Body of pancreas (tissue), 4 donors: ENCODE measurements at places on chromosomes 2 and 18.

- peak; percentile 30 for DNase-seq
These were observed 1.2 kb downstream of the ANKMY1 start for GRCh38 chr2:240556553-240557100.

GRCh38 chr2:237427769-237428506 is 14.0 kb upstream of the COL6A3 start:
- no peak for DNase-seq

DNA sequence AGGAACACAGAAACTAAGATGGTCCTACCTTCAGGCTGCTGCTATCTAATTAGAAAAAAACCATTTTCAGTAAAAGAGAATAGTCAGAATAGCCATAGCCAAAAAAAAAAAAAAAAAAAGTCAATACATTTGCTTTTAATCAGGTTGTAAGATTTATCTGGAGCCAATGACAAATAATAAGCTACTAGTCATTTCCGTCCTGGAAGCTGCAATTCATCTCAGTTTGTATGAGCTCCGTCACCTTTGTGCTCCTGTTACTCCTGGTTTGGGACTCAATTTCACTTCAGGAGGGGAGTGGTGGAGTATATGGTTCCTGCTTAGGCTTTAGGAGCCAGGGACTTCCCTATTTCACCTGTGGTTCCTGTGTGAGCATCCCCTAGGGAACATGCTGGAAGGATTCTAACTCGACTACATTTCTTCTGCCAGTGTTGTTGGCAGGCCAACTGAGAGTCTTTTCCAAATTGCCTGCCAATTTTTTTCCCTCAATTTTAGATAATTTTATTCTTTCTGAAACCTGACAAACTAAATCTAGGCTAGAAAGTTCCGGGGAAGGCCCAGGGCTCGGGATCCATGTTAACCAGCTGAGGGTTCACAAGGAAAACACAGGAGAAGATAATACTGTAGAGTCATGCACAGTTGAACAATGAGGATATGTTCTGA is 481.8 kb downstream of the DLGAP1 start:
- no peak for DNase-seq

DNA sequence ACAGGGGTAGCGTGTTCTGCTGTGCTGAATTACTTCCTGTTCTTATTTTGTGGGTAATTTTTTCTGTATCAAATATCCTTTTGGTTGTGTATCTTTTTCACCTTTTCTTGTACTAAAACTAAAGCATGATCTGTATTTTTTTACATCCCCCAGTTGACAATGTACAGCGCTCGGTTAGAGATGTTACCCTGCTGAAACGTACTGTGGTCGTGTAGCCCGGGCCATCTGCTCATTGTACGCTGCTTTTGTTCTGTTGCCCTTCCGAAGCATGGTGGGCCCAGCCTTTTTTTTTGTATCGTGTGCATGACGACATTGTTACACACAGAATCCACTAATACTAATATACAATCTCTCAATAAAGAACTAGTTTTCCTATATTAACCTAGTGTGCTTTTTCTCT is 233.1 kb downstream of the HAUS1 start:
- DNase-seq: no peak

DNA sequence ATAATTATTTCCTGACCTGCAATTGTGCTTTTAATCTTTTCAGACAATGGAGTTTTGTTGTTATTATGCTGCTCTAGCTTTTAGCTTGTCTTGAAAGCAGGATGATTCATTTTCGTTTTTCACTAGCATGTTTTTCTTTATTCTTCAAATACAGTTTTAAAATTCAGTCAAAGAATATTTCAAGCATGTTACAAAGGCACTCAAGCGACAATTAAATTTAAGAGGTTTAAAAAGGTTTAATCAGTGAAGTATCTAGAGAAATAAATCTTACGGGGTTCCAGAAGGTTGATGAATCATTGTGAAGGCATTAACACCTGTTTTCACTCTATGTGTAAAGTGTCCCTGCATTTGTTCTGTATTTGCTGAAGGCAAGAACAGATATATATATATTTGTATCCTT is 390.7 kb upstream of the TMEFF2 start:
- DNase-seq: no peak
